ENCODE measurements at places on chromosomes 5 and 9. TPM values are rescaled to one million over a fixed set of nuclear protein-coding genes. Genes with fewer than 3 reads are reported as not detected.

- H3K4me3 ChIP-seq = no peak overlapping the region
- H3K36me3 ChIP-seq = no peaks in the 10 kb centered on the region
- H3K4me1 ChIP-seq = no peaks in the 10 kb centered on the region
- no peak overlapping the region for H3K27ac ChIP-seq
These were observed 232.3 kb upstream of the TBCA start for GRCh38 chr5:78008356-78008967.

DNA sequence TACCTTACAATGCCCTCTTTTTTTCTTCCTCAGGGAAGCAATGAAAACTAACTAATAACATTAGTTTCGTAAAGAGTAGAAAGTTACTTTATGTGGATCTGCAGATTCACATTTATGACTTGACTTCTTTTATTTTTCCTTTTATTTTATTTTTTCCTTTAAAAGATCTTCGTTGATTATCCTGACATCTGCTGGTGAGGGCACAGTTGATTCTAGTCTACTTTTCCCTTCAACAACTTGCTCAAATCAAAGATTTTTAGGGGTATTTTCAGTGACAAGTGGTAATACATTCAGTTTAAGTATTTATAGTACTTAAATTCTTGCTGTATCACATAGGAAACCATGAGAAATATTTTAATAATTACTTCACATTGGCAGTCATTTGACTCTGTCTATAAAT lies 4.9 kb downstream of the EDIL3 start:
- no peak overlapping the region for H3K27ac ChIP-seq
- H3K27me3 ChIP-seq = peaks cover 10% of the 10 kb centered on the region
- no peaks in the 10 kb centered on the region for H3K36me3 ChIP-seq
- no peak for DNase-seq

- H3K27ac ChIP-seq = no peak overlapping the region
- H3K36me3 ChIP-seq = no peaks in the 10 kb centered on the region
- H3K4me1 ChIP-seq = no peaks in the 10 kb centered on the region
- DNase-seq = no peak
- no peaks in the 10 kb centered on the region for H3K27me3 ChIP-seq
These were observed 53.4 kb upstream of the RARS1 start for GRCh38 chr5:168432903-168433302.

GRCh38 chr9:70228611-70229010 lies 30.2 kb upstream of the SMC5 start:
- H3K27ac ChIP-seq = no peak overlapping the region
- H3K4me3 ChIP-seq = no peak overlapping the region
- no peaks in the 10 kb centered on the region for H3K36me3 ChIP-seq
- H3K4me1 ChIP-seq = no peaks in the 10 kb centered on the region

DNA sequence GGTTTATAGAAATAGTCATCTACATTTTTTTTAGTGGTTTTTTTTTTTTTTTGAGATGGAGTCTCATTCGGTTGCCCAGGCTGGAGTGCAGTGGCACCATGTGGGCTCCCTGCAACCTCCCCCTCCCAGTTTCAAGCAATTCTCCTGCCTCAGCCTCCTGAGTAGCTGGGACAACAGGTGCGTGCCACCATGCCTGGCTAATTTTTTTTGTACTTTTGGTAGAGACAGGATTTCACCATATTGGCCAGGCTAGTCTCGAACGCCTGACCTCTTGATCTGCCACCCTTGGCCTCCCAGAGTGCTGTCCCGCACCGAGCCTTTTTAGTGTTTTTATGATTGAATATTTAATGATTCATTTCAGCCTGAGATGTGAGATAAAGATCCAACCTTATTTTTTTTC lies 27.3 kb downstream of the ANKRD33B start:
- no peak for DNase-seq
- H3K27me3 ChIP-seq = no peaks in the 10 kb centered on the region
- H3K27ac ChIP-seq = no peak overlapping the region
- no peak overlapping the region for H3K4me3 ChIP-seq
- no peaks in the 10 kb centered on the region for H3K4me1 ChIP-seq
- no peaks in the 10 kb centered on the region for H3K36me3 ChIP-seq

GRCh38 chr9:129968690-129969485 lies 74.1 kb downstream of the FNBP1 start:
- peaks cover 6% of the 10 kb centered on the region for H3K4me1 ChIP-seq
- H3K4me3 ChIP-seq = no peak overlapping the region
- no peak overlapping the region for H3K27ac ChIP-seq
- DNase-seq = no peak
- no peaks in the 10 kb centered on the region for H3K27me3 ChIP-seq

- H3K27ac ChIP-seq = no peak overlapping the region
- no peaks in the 10 kb centered on the region for H3K27me3 ChIP-seq
- DNase-seq = no peak
These were observed 95.6 kb upstream of the ZNF608 start for GRCh38 chr5:124841829-124842712.

- no peaks in the 10 kb centered on the region for H3K36me3 ChIP-seq
- H3K27ac ChIP-seq = no peak overlapping the region
- DNase-seq = no peak
- no peaks in the 10 kb centered on the region for H3K4me1 ChIP-seq
These were observed 26.9 kb downstream of the TICAM2 start for GRCh38 chr5:115575167-115576070.

- no peak for DNase-seq
- no peaks in the 10 kb centered on the region for H3K4me1 ChIP-seq
- no peaks in the 10 kb centered on the region for H3K27me3 ChIP-seq
These were observed 18.4 kb upstream of the CATSPER3 start for GRCh38 chr5:134949316-134949715.

GRCh38 chr9:27129221-27129620 lies 20.2 kb downstream of the TEK start:
- H3K4me3 ChIP-seq = no peak overlapping the region
- DNase-seq = no peak
- H3K36me3 ChIP-seq = no peaks in the 10 kb centered on the region

- peak overlapping the region; percentile 11 for H3K27ac ChIP-seq
- no peaks in the 10 kb centered on the region for H3K36me3 ChIP-seq
- H3K27me3 ChIP-seq = no peaks in the 10 kb centered on the region
- H3K4me3 ChIP-seq = no peak overlapping the region
These were observed 7.0 kb downstream of the PAM start for GRCh38 chr5:102762095-102762534.

DNA sequence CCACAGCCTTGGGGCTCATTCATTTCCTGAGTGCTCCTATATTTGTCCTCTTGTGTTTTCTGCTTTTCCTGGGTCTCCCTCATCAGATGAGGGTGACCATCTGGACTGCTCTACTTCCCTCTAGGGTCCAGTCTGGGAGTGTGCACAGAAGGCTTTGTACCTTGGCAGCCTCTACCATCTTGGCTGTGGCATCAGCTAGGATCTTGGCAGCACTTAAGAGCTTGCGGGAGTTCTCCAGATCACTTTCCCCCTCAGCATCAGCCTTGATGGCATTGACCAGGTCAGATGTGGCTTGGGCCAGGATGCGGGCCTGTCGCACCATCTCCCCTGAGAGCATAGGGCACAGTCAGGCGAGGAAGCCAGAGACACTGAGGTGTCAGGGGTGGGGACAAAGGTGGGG lies 15.8 kb downstream of the TLN1 start:
- no peak overlapping the region for H3K4me3 ChIP-seq
- no peak overlapping the region for H3K27ac ChIP-seq
- no peaks in the 10 kb centered on the region for H3K27me3 ChIP-seq
- H3K36me3 ChIP-seq = peaks cover 97% of the 10 kb centered on the region

GRCh38 chr5:67377631-67378030 lies 181.0 kb upstream of the CD180 start:
- H3K4me3 ChIP-seq = no peak overlapping the region
- no peak for DNase-seq
- H3K36me3 ChIP-seq = no peaks in the 10 kb centered on the region
- no peak overlapping the region for H3K27ac ChIP-seq

DNA sequence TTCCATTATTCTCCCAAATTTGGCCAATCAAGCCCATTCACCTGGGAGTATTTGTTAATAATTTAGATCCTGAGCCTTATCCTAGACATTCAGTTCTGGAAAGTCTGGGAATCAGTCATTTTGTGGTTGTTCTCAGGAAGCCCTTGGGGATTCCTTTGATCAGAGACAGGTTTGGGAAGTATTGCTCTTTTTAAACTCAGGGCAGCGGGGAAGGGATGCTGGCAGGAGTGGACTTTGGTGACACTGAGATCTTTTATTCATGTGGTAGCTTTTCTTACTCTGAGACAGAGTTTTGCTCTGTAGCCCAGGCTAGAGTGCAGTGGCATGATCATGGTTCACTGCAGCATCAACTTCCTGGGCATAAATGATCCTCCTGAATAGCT lies 586.9 kb downstream of the RAB3C start:
- DNase-seq = no peak
- no peaks in the 10 kb centered on the region for H3K4me1 ChIP-seq
- H3K4me3 ChIP-seq = no peak overlapping the region

DNA sequence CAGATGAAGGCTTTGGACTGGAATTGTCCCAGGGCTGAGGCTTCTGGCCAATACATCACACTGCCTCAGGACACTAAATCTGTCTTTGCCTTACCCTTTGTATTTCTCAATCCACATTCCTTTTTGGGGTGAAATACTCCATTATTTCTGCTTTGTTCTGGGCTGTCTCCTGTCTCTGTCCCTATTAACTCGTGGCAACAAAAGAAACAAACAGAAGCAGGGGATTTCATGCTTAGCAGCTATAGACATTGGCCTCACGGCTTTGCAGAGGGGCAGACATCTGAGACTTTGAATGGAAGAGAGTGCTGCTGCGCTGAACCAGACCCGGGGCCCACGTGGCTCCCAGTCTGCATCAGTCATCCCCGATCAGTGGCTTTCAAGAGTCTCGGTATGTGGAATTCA lies 129.7 kb downstream of the ARL15 start:
- H3K4me3 ChIP-seq = no peak overlapping the region
- no peaks in the 10 kb centered on the region for H3K36me3 ChIP-seq
- no peak for DNase-seq
- no peaks in the 10 kb centered on the region for H3K4me1 ChIP-seq
- H3K27ac ChIP-seq = no peak overlapping the region

DNA sequence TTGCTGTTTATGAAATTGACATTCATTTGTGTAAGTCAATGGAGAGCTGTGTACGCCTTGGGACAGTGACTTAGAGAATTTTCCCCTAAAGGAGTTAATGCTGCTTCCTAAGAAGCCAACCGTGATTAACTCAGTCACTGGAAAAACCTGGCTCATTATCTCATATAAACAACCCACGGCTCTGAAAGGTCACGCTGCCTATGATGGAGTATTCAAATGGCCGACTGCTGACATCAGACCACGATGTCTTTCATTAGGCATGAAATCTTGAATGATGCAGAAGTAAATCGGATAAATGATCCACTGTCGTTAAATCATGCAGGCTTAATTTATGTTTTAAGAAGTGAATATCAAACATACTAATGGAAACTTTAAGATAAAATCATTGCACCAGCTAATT lies 603.7 kb downstream of the RAB3C start:
- H3K27me3 ChIP-seq = peaks cover 4% of the 10 kb centered on the region
- H3K4me3 ChIP-seq = no peak overlapping the region
- peaks cover 4% of the 10 kb centered on the region for H3K4me1 ChIP-seq
- no peak overlapping the region for H3K27ac ChIP-seq

DNA sequence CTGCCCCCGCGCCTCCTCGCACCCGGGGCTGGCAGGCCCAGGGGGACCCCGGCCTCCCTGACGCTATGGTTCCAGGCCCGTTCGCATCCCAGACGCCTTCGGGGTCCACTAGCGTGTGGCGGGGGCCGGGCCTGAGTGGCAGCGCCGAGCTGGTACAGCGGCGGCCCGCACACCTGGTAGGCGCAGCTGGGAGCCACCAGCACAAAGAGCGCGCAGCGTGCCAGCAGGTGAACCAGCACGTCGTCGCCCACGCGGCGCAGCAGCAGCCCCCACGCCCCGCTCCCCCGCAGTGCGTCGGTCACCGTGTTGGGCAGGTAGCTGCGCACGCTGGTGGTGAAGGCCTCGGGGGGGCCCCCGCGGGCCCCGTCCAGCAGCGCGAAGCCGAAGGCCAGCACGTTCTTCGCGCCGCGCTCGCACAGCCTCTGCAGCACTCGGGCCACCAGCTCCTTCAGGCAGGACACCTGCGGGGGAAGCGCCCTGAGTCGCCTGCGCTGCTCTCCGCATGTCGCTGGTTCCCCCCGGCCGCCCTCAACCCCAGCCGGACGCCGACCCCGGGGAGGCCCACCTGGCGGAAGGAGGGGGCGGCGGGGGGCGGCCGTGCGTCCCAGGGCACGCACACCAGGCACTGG lies 548 bp downstream of the TERT start:
- no peak overlapping the region for H3K27ac ChIP-seq
- peaks cover 4% of the 10 kb centered on the region for H3K27me3 ChIP-seq
- no peak for DNase-seq
- H3K4me1 ChIP-seq = peaks cover 3% of the 10 kb centered on the region
- H3K36me3 ChIP-seq = no peaks in the 10 kb centered on the region

The MEF2C gene
- total RNA-seq = 9.2 TPM

The TOR2A gene
- 20.9 TPM for total RNA-seq

The YTHDC2 gene
- 38.8 TPM for total RNA-seq

The ARSI gene
- 0.19 TPM for total RNA-seq

The PCDHA12 gene
- total RNA-seq = not detected

The C9orf78 gene
- 97.6 TPM for total RNA-seq

The LAMC3 gene
- total RNA-seq = not detected
